ENCODE measurements at places on chromosomes 7 and 10.

DNA sequence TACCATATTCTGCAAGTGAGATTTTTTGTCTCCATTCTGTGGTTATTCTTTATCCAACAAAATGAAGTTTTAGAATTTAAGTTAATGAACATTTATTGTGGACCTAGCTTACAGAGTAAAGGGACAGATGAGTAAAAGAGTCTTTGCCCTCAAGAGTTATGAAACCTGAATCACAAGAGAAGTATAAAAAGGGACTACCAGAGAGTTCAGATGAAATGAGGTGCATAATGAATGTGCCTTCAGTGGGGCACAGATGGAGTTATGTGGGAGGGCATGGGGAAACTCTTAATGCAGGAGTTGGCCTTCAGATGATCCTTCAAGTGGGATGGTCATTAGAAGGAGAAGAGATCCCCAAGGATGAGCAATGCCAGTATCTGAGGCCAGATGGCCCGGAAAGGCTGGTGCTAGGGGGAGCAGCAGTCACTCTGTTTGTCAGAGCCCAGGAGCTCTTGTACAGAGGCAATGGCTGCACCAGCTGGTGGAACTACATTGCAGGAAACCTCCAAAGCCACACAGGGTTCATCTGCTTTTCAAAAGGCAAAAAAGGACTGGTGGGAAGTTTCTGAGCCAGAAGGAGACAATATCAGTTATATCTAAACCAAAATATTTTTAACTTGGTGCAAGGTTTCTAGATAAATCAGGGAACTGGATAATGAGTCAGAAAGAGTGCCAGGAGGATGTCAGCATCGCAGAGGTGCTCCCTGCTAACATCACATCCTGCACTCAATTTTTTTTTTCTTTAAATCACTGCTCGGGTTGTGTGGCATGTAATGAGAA lies 162.0 kb downstream of the KLF6 start:
- DNase-seq = no peak

GRCh38 chr7:69199041-69199440 lies 399.2 kb upstream of the AUTS2 start:
- DNase-seq = no peak

DNA sequence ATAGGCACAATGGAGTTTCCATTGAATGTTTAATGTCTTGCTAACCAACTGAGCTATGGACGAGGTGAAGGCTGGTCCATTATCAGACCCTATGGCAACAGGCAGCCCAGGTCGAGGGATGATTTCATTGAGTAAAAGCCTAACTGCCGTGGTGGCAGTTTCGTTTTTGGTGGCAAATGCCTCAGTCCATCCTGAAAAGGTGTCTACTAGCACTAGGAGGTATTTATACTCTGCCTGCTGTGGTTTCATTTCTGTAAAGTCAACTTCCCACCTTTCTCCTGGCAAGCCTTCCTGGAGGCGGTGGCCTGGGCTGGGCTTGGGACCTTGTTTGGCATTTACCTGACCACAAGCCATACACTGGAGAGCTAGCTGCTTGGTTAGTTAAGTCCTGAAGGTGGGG lies 75.8 kb downstream of the PRR15 start:
- no peak for DNase-seq

DNA sequence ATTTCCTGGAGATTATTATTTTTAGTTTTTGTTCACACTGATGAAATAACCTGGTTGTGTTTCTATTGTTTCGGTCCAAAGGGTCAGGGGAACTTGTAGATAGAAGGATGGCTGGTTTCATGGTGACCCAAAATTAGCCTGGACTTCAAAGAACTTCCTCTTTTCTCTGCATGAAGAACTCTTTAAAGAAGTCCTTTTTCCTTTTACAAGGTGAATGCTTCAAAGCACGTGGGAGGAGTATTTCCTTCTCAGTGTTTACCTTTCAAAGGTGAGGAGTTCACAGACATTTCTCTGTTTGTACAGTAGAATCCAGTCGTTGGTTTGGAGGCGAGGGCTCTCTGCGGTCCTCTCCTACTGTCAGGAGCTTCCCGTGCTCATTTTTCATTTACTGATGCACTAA lies 561.7 kb downstream of the GATA3 start:
- peak; percentile 27 for DNase-seq

DNA sequence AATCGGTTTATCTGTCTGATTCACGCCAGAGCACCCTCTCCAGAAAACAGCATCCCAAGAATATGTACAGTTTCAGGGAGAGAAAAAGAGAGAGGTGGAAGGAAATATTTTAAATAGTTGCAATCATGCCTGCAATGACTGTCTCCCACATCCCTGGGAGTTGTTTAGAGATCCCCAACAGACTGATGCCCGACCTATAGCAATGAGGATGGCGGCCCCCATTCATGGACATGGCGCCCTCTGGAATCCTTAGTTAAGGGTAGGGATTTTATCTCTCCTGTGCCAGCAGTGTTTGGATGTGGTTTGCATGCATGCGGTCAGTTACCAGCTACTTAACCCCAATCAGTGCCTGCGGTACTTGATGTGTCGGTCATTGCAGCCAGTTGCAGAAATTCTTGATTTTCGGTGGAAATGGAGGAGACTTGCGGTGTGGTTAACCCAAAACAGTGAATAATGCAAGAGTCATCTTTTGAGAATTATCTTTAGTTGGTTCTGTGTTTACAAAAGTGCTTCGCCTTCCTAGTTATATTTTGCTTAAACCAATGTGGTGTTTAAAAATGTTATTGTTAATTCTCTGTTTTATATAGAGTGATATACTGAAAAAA lies 186.0 kb upstream of the TCF7L2 start:
- DNase-seq = no peak

- DNase-seq = no peak
Observed at GRCh38 chr10:28679581-28680357, 2.4 kb downstream of the BAMBI start.

DNA sequence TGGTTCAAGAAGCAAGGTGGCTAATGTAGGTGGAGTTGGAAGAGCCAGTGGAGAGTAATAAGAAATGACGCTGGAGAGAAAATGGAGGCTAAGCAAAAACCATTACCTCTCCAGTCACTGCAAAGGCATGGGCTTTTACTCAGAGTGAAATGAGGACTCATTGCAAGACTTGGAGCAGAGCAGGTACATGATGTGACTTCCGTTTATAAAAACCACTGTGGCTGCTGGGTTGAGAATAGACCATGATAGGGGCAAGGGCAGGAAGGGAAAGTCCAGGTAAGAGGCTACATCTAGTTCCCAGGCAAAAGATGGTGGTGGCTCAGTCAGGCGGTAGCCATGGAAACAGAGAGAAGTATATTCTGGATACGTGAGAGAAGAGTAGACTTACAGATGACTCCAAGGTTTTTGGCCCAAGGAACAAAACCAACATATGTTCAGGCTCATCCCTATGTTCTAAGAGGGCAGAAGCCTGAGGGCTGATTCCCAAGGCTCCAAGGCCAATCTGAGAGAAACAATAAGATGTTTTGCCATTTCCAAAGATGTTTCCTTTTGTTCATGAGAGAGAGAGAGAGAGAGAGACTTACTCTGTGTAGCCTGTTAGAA lies 21.5 kb upstream of the PDE1C start:
- no peak for DNase-seq

GRCh38 chr10:29023678-29024077 lies 265.2 kb upstream of the LYZL1 start:
- DNase-seq = no peak

- no peak for DNase-seq
Observed at GRCh38 chr7:141430455-141431139, 120.6 kb upstream of the AGK start.

GRCh38 chr10:20355011-20355410 lies 538.8 kb downstream of the PLXDC2 start:
- no peak for DNase-seq

- DNase-seq = no peak
Observed at GRCh38 chr7:44607141-44608068, 978 bp downstream of the OGDH start.

DNA sequence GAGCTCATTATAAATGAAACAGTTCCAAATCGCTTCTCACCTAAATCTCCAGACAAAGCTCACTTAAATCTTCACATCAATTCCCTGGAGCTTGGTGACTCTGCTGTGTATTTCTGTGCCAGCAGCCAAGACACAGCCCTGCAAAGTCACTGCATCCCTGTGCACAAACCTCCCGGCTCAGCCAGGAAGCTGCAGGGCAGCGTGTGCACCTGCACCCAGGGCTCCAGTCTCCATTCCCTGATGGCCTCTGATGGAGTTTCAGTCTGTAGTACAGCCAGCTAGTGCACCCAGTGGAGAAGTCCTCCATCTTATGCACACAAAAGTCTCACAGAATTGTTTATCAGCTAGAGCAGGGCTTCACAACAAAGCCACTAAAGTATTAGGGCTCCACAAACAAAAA lies 51.1 kb upstream of the PRSS58 start:
- DNase-seq = no peak

GRCh38 chr10:86227501-86228258 lies 138.9 kb downstream of the GRID1 start:
- no peak for DNase-seq

GRCh38 chr7:105677817-105678573 lies 96.7 kb upstream of the EFCAB10 start:
- no peak for DNase-seq

GRCh38 chr7:8753355-8753754 lies 319.9 kb downstream of the NXPH1 start:
- DNase-seq = no peak

GRCh38 chr7:4633012-4633411 lies 49.1 kb upstream of the FOXK1 start:
- no peak for DNase-seq

DNA sequence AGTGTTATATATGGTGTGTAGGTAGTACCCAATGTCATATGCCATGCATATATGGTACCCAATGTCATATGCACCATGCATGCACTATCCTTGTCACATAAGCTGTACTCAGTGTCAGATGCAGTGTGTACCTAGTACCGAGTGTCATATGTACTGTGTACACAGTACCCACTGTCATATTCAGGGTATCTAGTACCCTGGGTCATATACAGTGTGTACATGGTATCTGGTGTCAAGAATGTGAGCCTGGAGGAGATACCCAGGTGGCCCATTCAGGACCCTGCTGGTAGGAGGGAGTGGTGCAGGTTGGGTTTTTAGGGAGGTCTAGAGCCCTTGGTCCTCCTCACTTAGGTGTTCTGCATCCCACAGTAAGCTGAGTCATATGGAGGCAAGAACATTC lies 1.8 kb downstream of the ZMYND11 start:
- peak; percentile 34 for DNase-seq

DNA sequence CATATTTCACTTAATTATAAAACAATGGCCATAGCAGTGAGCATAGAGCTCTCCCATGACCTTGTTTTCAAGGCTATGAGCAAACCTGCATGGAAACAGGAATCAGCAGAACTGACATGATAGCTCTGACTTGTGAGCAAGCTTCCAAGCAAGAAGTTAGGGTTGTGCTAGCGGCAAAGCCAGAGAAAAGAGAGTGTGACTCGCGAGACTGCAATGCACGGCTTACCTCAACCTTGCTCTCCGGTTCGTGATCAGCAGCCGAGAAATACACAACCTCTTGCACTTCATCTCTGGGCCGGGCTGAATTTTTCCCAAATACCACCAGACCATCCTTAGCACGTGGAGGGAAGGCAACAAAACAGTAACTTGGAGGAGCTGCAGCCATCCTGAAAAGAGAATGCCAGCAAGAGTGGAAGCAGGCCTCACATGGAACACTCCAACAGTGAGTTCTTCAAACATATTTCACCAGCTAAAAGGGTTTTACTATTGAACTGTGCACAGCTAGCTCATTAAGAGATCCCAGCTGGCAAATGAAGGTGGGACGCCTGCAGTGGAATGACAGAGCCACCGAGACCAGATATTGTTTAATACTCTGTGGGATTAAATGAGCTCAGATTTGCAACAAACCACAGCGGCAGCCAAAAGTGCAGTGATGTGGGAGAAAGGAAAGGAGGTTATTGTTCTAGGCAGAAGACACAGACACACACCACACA lies 20.8 kb downstream of the SCRN1 start:
- DNase-seq = no peak

DNA sequence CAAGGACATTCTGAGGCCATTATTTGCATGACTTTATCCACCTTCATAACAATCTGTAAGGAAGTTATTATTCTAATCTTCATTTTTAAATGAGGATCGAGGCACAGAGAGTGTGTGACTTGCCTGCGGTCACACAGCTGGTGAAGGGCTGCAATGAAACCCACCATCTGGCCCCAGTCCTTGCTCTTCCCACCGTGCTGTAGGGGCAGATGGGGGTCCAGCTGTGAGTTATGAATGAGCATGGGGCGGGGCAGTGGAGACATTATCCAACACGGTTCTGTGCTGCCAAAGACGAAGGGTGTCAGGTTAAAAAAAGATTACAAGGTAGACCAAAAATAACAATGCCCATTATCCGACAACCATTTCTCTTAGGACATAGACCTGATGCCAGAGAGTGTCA lies 417.5 kb upstream of the MGMT start:
- no peak for DNase-seq

GRCh38 chr10:91616137-91616536 lies 16.7 kb downstream of the PPP1R3C start:
- no peak for DNase-seq

DNA sequence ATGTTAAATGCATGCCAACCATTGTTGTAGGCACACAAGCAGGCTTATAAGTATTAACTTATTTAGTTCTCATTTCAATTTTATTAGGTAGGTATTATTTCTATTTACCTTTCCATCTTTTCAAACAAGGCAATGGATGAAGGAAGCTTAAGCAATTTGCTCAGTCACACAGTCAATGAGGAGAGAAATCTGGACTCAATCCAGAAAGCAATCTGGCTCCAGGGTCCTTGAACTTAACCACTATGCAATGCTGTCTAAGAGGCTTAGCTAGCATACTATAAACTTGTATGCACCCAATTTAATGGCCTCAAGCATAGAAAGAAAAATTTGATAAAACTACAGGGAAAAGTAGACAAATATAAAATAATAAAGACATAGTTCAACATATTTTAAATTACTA lies 88.6 kb downstream of the VWDE start:
- no peak for DNase-seq

DNA sequence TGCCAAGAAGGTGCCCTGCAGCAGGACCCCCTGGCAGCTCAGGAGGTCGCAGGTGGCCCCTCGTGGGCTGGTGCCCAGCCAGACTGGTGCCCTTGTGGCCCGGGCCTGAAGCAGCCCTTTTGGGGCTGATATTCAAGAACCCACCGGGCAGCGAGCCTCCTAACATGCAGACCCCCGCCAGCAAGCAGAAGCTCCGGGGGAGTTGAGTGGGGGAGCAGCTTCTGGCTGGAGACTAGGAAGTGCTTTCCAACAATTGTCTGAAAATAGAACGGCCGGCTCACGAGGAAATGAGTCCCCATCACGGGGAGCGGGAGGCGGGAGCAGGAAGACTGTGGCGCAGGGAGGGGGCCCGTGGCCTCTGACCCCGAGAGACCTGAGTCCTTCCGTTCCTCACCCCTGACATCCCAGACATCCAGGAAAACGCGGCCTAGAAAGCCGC lies 9.5 kb upstream of the INTS1 start:
- DNase-seq = no peak

DNA sequence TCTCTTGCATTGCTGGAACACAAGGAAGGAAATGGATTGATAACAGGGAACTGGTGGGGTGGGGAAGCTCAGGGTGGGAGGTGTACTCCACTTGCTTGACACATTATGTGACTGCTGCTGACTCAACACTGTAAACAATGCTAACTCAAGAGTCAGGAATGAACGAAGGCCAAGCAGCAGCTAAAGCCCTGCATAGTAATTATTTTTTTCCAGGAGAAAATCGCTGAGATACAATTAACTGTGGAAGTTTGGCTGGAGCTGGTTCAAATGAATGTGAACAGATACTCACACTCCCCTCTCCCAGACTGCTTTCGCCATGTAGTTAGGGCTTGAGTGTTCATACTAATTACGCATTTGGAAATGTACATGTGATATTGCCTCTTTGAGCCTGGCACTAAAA lies 170.9 kb upstream of the AOAH start:
- no peak for DNase-seq

GRCh38 chr7:1144269-1144771 lies 15.7 kb downstream of the ZFAND2A start:
- peak; percentile 68 for DNase-seq
